ENCODE measurements at places on chromosomes 2 and 18.

DNA sequence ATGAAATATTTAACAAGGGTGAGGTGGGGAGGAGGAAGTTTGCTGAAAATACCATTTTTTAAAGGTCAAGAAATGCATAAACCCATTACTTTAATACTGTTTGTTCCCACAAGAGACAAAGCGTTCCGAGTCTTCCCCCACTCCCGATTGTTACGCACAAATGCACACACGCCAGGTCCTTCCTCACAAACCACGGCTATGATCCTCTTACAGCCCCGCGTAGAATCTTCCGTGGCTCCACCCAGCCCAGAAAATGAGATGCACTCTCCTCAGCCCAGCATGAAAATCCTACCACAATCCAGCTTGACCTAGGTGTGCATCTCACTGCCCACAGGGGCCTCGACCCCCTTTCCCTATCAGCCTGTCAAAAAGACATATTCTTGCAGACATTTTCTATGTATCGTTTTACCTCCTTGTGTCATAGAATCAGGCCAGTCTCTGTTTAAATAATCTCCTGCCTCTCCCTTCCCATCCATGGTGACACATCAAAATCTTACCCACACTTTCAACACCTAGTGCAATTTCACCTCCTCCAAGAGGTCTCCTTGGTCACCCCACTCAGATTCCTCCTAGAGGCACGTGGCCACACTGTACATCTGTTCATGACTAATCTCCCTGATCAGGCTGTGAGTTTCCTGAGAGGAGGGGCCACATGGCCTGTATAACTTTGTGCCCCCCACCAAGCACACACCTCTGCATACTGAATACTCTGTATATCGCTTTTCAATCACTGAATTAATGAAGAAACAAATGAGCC, 491.0 kb upstream of the KLHL29 start:
- no peak for DNase-seq

- DNase-seq: no peak
Observed at GRCh38 chr2:129751409-129751808, 228.1 kb upstream of the RAB6C start.

DNA sequence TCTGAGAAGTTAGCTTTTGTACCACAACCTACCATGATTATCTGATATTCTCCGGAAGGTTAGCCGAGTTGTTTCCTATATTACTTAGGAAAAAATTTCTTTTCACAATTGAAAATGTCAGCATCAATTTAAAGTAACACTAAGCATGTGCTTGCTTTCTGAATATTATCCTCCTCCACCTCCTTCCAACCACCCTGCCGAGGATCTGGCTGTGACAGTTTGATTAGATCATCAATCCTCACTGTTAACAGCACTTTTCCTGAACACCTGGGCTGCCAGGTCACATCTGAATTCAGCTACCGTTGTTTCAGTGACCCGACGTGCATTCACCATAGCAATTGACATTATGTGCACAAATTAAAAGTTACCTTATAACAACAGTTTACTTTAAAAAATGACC, 207.0 kb downstream of the ZNF407 start:
- no peak for DNase-seq

- DNase-seq: no peak
Observed at GRCh38 chr2:213868526-213868925, 542.3 kb upstream of the VWC2L start.

- no peak for DNase-seq
Observed at GRCh38 chr2:155662224-155662623, 670.3 kb downstream of the NR4A2 start.

- no peak for DNase-seq
Observed at GRCh38 chr2:84085562-84085961, 373.5 kb downstream of the SUCLG1 start.

DNA sequence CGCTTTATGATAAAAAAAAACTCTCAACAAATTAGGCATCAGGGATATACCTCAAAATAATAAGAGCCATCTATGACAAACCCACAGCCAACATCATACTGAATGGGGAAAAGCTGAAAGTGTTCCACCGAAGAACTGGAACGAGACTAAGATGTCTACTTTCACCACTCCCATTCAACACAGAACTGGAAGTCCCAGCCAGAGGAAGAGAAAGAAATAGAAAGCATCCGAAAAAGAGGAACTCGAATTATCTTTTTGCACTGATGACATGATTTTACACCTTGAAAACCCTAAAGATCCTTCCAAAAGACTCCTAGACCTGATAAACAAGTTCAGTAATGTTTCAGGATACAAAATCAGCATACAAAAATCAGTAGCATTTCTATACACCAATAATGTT, 121.6 kb downstream of the ZRANB3 start:
- DNase-seq: no peak
